NCI-H524 (cell line): ENCODE measurements at places on chromosomes 3 and 15.
A peak's percentile ranks its signal among the peaks of the same experiment; 100 is the strongest.

DNA sequence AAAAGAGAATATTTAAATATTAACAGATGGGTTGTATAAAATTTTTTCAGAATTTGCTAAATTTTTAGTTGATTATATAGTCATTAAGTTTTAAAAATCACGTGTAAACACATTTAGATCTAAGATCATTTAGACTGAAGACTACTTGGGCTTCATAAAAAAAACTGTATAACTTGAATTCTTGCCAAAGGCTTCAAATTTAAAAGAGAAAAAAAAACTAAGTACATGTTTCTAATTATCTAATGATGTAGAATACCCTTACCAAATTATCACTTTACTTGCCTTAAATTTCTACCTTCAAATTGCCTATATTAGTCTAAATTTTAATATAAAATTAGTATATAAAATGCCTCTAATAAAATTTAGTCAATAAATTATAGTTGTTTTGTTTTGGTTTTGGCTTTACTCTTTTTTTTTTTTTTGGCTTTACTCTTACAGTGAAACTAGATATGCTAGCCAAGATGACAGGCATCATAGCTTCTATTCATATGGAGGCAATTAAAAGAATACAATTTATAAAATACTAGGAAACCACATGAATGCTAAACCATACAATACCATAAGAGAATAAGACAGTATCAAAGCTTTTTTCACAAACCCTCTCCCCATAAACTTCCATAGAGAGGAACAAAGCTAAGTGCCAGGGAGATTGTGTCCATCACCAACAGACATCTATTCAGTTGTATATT, 183.1 kb upstream of the KCNMB2 start:
- DNase-seq, result no peak

DNA sequence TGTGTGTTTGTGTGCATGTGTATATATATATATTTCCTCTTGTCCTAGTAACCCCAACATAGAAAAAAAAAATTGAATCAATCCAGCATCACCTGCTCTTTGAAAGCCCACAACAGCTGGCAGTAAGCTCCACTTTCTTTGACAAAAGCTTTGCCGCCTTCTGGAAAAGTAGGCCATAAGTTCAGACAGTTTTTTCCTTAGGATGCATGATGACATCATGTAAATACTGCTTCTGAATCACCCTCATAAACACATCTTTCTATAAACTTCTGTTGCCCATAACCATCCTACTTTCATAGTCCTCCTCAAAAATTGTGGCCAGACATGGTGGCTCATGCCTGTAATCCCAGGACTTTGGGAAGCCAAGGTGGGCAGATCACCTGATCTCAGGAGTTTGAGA, 67.4 kb downstream of the CSNK1G1 start:
- no peak for DNase-seq

DNA sequence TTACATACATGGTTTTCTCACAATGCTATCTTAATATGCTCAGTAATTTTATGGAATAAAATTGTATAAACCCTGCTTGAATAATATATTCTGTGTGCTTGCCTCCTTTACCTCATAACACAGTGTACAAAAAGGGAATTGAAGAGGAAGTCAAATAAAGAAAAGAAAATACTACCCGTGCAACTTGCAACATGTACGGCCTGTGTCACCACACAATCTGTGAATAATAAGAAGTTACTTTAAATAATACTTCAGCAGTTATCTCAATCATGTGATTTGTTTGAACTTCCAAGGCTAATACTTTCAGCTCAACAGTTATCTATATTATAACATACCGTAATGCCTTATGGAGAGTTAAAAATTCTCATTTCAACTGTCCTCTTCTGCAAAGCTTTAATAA, 58.1 kb upstream of the SATB1 start:
- no peak for DNase-seq

GRCh38 chr15:23570486-23570885, 5.0 kb downstream of the MKRN3 start:
- no peak for DNase-seq

GRCh38 chr15:99704444-99704838, 28.8 kb downstream of the LYSMD4 start:
- peak; percentile 65 for DNase-seq

DNA sequence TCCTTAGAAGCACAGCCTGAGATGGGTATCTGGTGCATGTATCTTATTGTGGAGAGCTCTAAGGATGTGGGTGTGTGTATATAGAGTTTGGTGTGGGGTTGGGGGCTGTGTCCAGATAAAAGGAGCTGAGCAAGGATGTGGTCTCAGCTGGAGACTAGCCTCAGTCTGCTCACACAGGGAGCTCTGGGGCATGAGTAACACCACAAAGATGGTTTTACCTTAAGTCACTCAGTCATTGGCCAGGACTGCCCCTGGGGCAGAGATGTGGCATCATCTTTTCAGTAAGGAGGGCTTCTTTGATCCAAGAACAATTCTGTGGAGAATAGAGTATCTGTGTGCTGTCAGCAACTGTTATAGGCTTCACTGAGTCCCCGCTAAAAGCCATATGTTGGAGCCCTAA, 163.4 kb upstream of the NUDT16 start:
- DNase-seq, result no peak

- DNase-seq, result no peak
Observed at GRCh38 chr3:142935963-142936362, 27.5 kb downstream of the PAQR9 start.

DNA sequence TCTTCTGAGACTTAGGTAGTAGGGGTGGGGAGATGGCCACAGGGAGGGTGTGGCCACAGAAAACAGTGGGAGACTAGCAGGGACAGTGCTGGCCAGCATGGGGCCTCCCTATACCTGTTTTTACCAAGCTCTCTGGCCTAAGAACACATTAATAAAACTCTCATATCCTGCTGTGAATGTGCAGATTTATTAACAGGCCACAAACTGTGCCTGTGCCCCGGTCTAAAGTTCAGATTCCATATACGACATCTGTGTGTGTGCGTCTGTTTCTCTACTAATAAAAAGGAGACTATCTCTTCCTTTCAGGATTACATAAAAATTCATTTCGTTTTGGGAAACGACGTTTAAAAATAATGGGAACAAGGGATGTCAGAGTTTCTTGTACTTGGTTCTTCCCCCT, 92.8 kb upstream of the ADAMTS17 start:
- DNase-seq, result no peak

DNA sequence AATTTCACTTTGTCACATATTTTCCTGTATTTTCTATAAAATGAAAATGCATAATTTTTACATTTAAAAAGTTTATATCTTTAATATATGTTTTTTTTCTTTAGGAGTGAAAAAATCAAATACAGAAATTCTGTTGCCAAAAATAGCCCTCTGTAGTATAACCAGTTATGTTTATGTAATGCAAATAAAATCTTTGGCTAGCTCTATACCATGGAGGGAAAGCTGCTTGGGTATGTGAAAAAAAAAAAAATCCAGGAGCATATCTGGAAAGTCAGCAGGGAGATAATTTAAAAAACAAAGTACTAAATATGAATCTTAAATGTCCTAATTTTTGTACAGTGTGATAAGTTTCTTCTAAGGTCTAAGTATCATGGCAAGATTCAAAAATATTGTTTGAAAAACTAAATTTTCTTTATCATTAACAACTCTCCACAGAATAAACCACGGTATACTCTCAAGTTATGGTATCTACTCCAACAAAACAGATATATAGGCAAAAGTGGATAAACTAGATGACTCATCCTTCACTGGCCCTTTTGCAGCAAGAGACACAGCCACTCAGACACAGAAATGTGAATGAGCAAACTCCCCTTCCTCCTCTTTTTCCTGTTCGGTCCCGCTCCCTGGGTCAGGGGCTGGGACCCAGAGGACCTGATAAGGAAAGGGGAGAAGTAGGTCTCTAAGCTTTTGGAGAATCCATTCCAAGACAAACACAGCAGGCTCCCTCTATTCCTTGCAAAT, 66.6 kb downstream of the PDZRN3 start:
- DNase-seq, result no peak

DNA sequence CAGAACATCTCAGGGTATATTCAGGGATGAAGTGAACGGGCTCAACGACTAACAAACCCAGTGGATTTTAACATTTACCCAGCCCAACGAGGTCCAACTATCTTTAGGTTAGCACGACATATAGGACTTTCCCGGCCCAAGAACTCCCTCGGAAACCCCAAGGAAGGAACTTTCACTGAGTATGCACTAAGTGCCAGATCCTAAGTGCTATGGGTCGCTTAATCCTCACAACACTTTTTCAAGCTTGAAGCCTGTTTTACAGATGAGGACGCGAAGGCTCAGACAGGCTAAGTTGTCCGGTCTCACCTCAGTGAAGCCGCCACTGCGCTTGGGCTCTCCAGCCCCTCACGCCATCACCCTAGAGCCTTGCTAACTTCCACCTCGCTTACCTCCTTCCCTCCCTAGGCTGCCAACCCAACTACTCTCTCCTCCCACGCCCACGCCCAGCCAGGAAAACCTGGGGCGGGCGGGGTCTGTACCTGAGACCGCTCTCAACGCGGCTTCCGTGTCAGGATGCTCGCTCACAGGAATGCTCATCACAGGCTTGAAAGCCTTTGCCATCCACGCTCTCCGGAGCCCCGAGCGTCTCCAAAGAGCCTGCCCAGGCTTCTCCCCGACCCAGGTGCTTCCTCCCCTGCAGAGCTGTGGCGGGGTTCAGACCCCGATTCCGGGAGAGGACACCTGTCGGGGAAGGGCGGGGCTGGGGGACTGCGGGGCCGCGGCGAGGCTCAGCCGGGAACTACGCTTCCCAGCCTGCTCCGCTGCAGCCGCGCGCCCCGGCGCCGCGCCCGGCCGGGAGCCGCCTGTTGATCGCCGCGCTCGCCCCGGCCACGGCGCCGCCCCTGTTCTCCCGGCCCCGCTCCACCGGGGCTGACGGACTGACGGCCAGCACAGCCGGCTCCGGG, at the start of gene TMOD2:
Gene TMOD2 (plus strand): TSS at position 806 of the 905 bp plus-strand sequence. CDS start 14,845 bp downstream, outside the sequence.
- DNase-seq, result peak; percentile 49

DNA sequence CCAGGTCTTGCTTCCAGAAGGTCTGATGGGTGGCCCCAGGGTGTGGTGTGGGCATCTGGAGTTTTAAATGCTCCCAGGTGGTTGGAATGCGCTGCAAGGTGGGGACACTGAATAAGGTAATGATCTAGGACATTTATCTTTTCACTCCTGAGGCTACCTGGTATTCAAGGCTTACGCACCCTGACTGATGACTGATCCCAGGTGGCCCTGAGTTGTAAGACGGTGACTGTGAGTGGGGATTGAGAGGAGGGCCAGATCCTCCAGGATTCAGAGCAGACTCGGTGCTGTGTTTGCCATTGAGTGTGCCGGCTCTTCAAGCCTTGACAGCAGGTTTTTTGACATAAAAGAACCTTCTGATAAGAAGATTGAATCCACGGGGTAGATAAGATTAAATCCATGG, 40.3 kb downstream of the SLC6A20 start:
- no peak for DNase-seq

DNA sequence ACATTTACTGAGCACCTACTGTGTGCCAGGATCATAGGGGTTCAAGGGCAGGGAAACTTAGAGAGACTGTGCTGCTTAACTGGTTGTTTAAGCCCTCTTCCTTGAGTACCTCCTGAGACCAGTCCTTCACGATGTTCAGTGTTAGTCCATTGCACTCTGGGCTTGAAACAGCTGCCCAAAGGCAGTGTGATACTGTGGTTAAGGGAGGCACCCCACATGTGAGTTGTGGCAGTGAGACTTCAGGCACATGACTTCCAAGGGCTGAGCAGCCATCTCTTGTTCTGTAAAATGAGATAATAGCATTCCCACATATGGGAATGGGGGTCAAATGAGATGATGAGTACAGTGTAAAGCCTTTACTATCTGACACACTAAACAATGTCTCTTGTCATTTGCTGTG, 75.1 kb downstream of the LINGO1 start:
- no peak for DNase-seq

DNA sequence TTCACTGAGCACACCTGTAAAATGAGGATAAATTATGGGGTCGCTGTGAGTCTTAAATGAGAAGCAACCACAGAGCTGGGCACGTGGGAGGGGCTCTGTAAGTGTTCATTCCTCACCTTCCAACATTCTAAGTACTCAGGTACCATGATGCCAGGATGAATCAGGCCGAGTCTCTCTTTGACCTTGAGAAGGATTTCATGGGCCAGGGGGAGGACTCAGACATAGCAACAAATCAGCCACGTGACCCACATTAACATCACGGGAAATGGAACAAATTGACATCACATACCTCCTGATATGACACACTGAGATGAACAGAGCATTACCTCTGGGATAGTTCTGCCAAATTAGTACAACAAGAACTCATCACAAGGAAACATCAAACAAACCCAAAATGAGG, 35.2 kb upstream of the USP3 start:
- DNase-seq, result no peak

DNA sequence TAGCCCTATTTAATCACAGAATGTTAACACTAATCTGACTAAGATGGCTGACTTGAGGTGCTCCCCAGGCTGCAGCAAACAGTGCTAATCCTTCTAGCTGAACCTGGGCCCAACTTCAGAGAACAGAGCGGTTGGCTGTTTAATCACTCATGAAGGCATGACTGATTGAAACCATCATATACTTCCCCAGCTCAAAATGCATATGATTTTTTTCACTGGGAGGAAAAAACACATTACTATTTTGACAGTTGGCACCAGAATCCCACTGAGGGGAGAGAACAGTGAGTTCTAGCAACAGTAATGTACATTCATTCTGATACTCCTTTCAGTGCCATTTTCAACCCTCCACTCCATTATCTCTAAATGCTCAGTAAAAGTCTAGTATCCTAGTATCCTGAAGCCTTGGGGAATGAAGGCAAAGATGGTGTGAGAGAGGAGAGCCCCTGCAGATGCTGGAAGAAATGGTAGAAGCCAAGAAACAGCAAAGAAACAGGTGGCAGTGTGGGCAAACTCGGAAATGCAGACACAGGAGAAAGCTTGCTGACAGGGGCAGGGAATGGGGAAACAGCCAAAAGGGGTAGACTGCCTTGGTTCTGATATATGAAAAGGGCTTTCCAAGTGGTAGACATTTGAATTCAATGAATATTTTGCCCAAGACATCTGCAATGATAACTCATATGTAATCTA, 34.4 kb upstream of the CASR start:
- no peak for DNase-seq

GRCh38 chr3:126349611-126350501, 7.4 kb downstream of the KLF15 start:
- DNase-seq, result no peak

GRCh38 chr3:23648326-23648995, 157.3 kb upstream of the UBE2E1 start:
- no peak for DNase-seq

- no peak for DNase-seq
Observed at GRCh38 chr3:110456001-110456400, 615.6 kb upstream of the NECTIN3 start.
